Daoy (cell line): ENCODE measurements at places on chromosomes 13 and 19. TPM values are rescaled to one million over a fixed set of nuclear protein-coding genes. Genes with fewer than 3 reads are reported as not detected.

DNA sequence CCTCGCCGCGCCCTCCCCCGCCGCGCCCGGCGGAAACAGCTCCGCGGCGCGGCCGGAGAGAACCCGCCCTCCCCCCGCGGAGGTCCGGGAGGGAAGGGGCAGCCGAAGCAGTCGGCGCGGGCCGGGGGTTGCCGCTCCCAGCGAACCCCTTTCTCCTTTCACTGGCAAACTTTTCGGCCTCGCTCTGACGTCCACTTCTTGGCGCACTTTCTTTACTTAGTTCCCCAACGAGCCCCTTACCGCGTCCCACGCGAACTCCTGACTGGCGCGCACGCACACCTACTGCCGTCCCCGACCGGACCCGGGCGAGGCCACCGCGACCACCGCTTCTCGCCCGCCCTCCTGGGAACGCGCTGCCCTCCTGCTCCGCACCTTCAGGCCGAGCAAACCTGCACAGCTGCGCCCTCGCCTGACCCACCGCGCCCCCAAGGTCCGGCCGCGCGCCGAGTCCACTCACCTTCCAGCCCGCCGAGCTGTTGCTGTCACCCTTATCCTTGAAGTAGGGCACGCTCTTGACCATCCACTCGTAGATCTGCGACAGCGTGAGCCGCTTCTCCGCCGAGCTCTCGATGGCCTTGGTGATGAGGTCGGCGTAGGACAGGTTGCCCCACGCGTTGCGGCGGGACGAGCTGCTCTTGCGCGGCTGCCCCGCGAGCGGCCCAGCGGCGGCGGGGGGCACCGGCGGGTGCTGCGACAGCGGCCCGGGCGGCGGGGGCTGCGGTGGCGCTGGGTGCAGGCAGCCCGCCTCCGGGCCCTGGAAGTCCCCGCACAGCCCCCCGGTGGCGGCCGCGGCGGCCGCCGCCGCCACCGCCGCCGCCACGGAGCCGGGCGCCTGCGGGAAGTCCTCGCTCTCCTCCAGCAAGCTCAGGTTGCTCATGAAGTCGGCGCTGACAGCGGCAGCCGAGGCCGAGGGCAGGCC lies 1.1 kb downstream of the FOXO1 start:
- peak; percentile 37 for DNase-seq

DNA sequence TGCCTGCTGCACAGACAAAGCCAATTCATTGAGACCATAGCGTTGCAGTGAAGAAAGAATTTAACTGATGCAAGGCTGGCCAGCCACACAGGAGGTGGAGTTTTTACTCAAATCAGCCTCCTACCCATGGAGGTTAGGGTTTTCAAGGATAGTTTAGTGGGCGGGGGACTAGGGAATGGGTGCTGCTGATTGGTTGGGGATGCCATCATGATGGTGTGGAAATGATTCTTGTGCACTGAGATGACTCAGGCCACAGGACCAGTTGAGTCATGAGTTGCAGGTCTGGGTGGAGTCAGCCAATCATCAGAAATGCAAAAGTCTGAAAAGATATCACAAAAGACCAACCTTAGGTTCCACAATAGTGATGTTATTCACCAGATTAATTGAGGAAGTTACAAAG lies 359.6 kb downstream of the FOXO1 start:
- DNase-seq = no peak

- no peak for DNase-seq
Measured at GRCh38 chr13:72754111-72754510, 26.4 kb downstream of the BORA start.

DNA sequence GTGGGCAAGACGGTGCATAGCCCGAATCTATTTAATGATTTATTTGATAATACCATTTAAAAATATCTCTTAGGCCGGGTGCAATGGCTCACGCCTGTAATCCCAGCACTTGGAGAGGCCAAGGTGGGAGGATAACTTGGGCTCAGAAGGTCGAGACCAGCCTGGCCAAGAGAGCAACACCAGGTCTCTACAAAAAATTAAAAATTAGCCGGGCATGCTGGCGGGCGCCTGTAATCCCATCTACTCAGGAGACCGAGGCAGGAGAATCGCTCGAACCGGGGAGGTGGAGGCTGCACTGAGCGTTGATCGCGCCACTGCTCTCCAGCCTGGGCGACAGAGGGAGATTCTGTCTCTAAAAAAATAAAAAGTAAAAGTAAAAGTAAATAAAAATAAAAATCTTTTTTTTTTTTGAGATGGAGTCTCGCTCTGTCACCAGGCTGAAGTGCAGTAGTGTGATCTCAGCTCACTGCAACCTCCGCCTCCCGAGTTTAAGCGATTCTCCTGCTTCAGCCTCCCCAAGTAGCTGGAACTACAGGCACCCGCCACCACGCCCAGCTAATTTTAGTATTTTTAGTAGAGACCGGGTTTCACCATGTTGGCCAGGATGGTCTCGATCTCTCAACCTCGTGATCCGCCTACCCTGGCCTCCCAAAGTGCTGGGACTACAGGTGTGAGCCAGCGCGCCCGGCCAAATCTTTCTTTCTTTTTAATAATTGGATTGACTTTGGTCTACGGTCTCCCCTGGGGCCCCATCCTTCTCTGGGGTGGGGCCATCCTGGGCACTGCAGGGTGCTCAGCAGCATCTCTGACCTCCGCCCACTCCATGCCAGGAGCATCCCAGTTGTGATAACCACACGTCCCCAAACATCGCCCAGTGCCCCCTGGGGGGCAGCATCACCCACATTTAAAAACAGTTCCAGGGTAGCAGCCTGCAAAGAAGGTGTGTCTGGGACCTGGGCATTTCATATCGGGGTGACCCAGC lies 90.7 kb downstream of the GNG7 start:
- DNase-seq = no peak

DNA sequence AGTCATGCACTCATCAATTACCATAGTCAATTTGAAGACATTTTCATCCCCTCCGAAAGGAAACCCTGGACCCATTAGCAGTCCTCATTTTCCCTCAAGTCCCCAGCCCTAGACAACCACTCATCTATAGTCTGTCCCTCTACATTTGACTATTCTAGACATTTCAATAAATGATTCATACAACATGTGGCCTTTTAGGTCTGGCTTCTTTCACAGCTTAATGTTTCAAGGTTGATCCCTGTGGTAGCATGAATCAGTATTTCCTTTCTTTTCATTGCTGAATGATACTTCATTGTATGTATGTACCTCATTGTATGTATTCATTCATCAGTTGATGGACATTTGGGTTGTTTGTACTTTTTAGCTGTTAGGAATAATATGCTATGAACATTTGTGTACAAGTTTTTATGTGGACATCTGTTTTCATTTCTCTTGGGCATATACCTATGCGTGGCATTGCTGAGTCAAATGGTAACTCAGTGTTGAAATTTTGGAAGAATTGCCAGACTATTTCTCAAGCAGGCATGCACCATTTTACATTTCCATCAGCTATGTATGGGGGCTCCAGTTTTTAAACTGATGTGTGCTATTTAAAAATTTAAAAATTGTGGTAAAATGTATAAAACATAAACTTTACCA lies 18.4 kb downstream of the SPATA13 start:
- DNase-seq = no peak

DNA sequence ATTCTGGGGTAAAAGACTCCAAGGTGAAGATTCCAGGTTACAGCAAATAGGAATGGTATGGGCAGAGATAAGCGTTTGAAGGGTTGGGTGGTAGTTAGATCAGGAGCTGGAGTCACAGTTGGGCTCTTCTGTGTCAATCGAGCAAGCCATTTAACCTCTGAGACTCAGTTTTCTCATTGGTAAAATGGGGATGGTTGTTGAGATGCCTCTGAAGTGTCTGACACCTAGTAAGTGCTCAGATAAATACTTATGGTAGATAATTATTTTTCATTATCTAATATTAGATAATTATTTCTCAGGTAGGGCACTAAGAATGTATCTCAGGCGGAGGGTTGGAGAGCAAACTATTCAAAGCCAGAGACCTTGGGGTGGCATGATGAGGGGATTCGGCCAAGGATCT lies 7.8 kb downstream of the LTBP4 start:
- no peak for DNase-seq

DNA sequence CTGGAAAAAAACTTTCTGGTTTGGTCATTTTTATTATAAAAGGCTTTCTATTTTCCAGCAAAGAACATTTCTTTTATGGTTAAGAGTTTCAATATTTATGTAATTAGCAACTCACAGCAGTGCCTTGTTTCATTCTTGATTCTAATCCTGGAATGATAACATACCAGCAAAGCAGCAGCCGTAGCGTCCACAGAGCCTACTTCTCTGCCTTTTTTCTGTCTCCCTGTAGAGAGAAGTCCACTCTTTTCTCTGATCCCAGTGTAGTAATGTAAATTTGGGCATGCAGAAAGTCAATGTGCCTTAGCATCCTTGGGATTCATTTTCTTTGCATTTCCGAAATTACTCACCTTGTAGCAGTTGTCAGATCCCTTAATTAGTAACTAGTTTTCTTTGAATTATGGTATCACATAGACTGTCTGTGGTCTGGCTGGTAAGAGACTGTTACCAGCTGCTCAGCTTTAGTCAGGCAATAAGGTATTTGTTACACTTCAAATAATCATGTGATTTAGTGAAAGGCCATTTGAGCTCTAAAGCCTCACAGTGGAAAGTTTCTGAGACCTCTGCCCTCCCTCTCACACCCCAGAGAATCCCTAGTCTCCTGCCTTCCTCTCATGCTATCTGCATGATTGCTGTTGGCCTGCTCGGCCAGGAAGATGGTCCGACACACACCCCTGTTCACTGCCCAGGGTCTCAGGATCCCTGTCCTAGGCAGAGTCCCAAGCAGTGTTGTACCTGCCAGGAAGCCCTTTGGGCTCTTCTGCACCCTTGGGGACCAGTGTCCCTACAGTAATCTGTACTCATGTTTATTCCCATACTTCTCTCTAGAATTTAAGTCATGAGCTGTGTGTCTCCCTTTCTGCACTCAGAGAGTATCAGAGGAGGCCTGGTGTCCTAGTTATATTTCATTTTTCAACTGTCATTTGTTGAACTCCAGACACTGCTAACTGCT lies 86.3 kb downstream of the LRCH1 start:
- no peak for DNase-seq

GRCh38 chr13:44267980-44268379 lies 105.6 kb upstream of the SERP2 start:
- peak; percentile 78 for DNase-seq

DNA sequence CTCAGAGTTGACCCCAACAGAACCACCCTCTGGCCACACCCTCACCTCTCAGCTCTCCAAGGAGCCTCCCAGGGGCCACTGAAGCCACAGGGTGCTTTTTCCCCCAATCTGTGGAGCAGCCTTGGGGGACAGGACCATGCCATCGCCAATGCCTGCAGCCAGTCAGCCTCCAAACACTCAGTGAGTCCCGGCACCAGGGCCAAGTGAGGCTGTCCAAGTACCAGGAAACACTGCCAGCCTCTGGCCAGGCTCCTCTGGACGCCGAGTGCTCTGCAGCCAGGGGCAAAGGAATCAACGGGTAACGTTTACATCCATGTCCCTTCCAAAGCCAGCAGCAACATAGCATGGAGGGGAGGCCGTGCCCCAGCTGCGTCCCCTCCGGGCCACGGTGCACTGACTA lies 9.5 kb upstream of the COMP start:
- DNase-seq = no peak

- no peak for DNase-seq
Measured at GRCh38 chr13:22979952-22980351, 200.8 kb upstream of the SGCG start.

- DNase-seq = peak; percentile 42
Measured at GRCh38 chr13:28492569-28493367, 2.2 kb downstream of the FLT1 start.

- no peak for DNase-seq
Measured at GRCh38 chr13:99974939-99975561, 3.5 kb upstream of the ZIC5 start.

GRCh38 chr13:31521435-31521834 lies 217.9 kb upstream of the RXFP2 start:
- DNase-seq = no peak

Gene PLPP2
- total RNA-seq = 42.7 and 54.6 TPM in 2 replicates

Gene TMEM59L
- total RNA-seq = 0.17 TPM in 1 of 2 replicates, not detected in the other

Gene ZNF382
- 3.0 and 7.4 TPM in 2 replicates for total RNA-seq

Gene POU2F2
- 0.69 and 3.1 TPM in 2 replicates for total RNA-seq

Gene C2CD4C
- total RNA-seq = 0.06 TPM in 1 of 2 replicates, not detected in the other
